CMK (cell line): ENCODE measurements at places on chromosomes 11 and 22.

DNA sequence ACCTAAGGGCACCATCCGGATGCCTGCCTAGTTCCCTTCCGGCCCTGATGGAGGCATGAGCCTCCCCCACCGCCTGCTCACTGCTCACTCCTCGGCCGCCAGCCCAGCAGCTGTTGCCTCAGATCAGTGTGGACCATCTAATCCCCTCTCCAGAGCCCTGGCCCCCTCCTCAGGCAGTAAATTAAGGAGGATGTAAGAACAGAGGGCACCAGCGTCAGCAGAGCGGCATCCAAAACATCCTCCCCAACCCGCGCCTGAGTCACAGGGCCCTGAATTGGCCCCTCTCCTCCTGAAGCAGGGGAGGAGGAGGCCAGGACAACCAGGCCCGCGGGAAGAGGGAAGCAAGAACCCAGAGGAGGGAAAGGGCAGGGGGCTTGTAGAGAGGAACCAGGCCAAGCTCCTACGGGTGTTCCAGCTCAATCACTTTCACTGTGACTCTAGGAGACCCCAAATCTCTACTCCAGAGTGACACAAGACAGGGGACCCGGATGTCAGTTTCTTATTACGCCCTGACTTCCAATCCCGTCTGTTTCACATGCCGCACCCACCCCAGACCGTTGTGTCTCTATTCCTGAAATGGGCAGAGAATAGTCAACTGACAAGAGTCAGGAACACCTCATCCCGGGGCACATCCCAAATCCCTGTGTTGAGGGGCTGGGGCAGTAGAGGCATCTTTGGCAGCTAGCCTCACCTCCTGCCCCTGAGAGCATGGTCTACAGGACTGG lies 31.3 kb upstream of the MYOD1 start:
- DNase-seq = no peak

- no peak for DNase-seq
Measured at GRCh38 chr22:24027389-24027975, 16.4 kb downstream of the CABIN1 start.

GRCh38 chr22:36702842-36703215 lies 723 bp downstream of the CACNG2 start:
- DNase-seq = no peak

- DNase-seq = no peak
Measured at GRCh38 chr22:28435140-28435768, 244.4 kb downstream of the TTC28 start.

- DNase-seq = peak; percentile 47
Measured at GRCh38 chr11:13090228-13090708, 81.2 kb downstream of the RASSF10 start.

DNA sequence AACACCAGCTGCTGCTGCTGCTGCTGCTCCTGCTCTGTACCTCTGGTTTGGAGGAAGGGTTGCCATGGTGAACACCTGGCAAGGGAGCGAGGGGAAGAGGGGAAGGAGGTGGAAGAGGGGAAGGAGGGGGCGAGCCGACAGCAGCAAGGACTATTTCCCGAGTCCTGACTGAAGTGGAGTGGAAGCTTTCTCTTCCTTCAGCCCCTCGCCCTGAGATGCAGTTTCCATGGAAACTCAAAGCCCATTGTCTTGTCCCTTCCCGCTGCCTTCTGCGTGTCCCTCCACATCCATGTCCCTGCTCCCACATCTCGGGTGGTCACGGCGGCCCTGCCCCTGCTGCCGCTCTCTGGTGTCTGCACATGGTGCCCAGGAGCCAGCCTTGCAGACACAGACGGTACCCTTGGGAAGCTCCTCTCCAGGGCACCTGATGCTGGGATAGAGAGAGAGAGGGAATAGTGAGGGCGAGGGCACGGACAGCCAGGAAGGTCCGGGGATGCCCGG lies 28.6 kb downstream of the FAM83F start:
- no peak for DNase-seq

GRCh38 chr11:68018730-68019190 lies 8.6 kb downstream of the ALDH3B1 start:
- DNase-seq = no peak
